Activated effector memory CD4-positive, alpha-beta T cell treated with Interleukin-2 at 50 U/mL for 16 hours (primary cell): ENCODE measurements at places on chromosomes 4 and X.
A peak's percentile ranks its signal among the peaks of the same experiment; 100 is the strongest.

- DNase-seq = no peak
Observed at GRCh38 chrX:123871309-123871708, 11.5 kb downstream of the XIAP start.

- DNase-seq = no peak
Observed at GRCh38 chrX:108224218-108224617, 132.6 kb downstream of the ATG4A start.

DNA sequence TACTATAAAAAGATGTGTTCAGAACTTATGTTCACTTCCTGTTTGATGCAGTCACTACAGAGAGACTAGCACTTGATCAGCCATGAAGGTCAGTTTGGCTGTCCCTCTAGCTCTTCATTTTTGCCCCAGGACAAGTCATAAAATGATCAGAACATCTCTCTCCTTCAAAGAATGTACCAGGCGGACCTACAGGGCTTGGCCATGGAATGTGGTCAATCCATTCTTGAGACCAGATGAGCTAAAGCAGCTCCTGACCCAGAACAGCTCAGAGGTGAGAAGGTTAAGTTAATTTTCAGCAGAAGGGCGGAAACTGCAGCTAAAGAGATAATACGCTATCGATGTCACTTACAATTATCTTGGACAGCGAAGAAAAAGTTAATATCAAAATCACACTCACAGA, 49.2 kb upstream of the TAB3 start:
- no peak for DNase-seq

DNA sequence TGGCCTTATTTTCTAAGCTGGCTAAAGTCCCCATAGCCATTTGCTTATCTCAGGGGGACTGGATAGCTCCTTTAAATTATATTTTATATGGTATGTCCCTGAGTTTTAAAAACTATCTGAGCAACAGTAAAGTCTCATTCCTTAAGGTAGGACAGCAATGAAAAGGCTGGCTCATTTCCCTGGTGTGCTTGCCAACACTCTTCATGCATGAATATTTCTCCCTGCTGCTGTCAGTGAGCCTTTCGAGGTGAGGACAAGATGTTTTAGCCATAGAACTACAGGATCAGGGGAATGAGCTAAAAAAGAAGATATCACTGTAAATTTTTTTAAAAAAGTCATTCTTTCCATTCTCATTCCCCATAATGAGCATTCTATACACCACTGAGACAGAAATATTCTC, 427.3 kb upstream of the FAM241A start:
- no peak for DNase-seq

DNA sequence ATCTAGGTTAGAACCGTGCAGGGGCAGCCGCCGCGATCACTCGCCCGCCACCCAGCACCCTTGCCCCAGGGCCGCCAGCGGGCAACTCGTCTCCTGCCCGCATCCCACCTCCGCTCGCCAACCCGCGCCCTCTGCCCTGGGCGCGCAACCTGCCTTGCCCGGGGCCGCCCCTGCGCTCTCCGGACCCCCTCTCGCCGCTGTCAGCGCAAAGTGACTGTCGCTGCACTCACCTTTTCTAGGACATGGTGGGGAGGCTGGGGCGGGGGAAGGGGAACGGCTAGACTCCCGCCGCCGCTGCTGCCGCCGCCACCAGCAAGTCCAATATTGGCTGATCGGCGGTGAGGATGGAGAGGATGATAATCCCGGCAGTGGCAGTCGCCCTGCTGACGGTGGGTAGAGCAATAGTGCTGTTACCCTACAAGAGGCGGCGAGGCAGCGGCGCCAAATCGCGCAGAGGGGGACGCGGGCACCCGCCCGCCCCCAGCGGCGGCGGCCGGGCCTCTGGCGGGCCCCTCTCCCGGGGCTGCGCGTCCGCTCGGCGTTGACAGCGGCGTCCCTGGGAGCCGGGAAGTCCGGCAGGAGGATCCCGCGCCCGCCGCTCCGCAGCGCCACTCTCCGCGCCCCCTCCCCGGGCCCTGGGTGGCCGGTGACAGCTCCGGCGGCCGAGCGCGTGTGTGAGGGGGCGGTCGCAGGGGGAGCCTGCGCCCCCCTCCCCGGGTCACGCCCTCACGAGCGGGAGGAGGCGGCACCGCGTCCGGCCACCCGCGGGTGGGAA, 2.3 kb upstream of the NR3C2 start:
- peak; percentile 44 for DNase-seq

GRCh38 chrX:10213716-10214115, 56.9 kb downstream of the CLCN4 start:
- no peak for DNase-seq

DNA sequence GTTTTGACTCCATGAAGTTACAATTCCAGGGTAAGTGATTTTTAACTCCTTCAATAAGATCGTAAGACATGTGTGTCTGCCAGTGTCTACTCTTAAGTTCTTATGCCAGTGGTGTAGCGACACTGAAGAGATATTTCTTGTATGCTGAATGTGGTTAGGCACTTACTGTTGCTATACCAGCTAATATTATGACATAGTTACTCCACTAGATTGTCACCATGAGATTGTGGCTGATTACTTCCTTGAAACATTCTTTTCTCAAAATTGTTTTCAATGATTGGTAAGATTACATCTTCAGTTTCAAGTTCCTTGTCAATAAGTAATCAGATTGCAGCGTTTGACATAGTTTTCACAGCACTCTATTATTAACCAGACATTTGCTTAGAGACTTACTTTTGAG, 60.6 kb upstream of the PAGE5 start:
- DNase-seq = no peak

GRCh38 chrX:72272868-72273267, 4.2 kb downstream of the RPS4X start:
- DNase-seq = no peak

DNA sequence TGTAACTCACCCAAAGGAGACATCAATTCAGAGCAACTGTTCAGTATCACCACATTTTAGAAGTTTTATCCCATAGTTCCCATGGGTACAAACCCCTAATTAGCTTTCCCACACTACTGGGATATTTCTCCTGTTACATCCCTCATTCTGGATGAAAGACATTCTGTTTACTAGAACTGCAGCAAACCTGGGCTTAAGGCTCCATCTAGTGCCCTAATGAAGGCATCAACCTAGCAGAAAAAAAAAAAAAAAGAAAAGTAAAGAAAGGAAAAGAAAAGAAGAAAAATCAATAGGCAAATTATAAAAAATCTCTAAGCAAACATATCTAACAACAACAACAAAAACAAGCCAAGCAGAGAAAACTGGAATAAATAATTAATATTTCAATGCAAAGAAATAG, 133.7 kb upstream of the CPXCR1 start:
- no peak for DNase-seq

DNA sequence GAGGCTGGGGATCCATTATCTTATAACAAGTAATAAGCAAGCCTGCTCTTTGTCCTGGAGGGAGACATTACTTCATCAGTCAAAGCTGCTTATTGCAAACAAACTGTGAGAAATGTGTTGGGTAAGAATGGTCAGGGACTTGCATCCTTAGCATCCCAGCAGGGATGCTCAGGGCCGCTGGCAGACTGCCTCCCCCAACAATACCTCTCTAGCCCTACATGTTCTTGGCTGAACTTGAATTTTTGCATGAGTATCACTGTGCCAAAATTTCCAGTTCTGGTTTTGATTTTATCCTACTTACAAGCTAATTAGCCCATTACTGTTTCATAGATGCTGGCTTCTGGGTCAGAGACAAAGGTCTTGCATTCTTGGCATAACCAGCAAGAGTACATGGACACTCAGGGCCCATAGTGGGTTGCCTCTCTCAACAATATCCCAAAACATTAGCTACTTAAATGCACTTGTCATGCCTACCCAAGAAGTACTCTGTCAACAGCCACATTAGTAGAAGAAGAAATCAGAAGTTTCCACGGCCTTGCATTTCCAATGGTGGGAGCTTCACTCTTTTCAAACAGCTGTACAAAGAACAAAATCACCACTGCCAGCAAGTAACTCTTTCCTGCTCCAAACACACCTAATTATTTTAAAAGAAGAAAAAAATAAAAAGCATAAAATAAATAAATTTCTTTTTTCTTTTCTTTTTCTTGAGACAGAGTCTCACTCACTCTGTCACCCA, 41.9 kb upstream of the NEUROG2 start:
- no peak for DNase-seq

DNA sequence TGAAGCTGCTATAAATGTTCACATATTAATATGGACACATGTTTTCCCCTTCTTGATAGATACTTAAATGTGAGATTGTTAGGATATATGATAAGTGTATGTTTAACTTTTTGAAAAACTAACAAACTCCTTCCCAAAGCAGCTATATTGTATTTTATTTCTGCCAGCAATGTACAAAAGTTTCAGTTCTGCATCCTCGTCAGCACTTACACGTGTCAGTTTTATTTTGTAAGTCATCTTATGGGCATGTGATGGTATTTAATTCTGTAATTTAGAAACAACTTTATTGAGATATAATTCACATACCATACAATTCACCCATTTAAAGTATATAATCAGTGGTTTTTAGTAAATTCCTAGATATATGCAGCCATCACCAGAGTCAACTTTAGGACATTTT, 31.6 kb downstream of the RAPGEF2 start:
- DNase-seq = no peak

GRCh38 chr4:79854856-79855502, 218.1 kb downstream of the ANTXR2 start:
- no peak for DNase-seq

DNA sequence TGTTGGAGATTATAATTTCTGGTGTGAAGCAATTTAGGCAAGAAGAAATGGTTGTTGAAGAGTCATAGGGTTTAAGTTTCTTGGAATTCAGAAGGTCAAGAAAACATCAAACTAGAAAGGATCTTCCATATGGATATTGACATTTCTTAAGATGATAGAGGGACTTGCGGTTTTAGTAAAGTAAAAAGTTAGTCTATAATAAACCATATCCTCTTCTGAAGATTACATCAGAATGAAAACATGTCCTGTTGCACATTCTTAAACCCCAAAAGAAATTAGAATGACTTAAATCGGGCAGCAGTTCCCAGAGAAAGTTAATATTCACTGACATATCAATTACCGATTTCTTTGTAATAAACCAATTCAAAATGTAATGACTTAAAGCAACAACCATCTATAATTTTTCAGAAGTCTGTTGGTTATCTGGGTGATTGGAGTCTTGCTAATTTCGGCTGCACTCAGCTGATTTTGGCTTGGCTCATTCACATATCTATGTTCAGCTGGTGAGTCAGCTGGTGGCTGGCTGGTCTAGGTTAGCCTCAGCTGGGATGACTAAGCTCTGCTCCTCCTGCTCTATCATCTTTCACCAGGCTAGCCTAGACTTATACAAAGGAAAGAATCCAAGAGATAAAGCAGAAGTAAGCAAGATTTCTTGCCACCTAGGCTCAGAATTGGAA, 24.4 kb upstream of the DYNLT3 start:
- DNase-seq = no peak

DNA sequence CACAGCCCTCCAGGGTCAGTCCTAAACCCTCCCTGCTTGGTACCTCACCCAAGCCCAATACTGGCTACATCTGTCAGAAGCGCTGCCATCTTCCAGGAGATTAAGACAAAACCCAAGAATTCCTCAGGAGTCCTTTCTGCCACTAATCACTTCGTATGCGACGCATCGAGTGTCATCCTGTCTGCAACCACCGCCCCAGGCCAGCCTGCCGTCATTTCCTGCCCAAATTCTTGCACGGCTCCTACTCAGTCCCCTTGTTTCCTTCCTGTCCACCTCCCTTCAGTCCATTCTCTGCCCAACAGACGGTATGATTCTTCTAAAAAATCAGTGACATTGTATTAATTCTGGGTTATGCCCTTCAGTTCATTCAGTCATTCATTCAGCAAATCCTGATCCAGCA, 113.6 kb downstream of the NFKB1 start:
- peak; percentile 36 for DNase-seq

GRCh38 chrX:123291623-123292022, 107.5 kb downstream of the GRIA3 start:
- DNase-seq = no peak

DNA sequence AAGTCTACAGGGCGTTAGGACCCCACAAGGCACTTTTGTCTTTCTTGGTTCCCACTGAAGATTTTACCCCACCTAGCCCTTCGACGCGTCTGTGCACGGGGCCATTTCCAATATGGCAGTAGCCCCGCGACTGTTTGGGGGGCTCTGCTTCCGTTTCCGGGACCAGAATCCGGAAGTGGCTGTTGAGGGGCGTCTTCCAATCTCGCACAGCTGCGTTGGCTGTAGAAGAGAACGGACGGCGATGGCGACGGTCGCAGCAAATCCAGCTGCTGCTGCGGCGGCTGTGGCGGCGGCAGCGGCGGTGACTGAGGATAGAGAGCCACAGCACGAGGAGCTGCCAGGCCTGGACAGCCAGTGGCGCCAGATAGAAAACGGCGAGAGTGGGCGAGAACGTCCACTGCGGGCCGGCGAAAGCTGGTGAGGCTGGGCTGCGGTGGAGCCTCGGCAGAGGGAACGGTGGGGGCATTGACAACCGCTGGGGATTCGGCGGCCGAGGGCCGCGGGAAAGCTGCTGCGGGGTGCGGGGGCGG, at the start of gene USP11:
USP11 (plus strand) TSS at position 207 of the 530 bp plus-strand sequence; CDS start at position 242, 35 bp downstream.
- DNase-seq = peak; percentile 20

DNA sequence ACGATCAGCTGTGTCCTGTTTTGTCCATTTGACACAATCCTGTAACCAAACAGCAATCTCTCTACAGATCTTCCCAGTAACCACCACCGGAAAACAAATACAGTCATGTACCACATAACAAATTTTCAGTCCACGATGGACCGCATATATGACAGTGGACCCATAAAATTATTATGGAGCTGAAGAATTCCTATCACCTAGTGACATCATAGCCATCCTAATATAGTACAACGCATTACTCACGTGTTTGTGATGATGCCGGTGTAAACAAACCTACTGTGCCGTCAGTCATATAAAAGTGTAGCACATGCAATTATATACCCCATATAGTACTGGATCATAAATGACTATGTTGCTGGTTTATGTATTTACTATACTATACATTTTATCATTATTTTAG, 133.7 kb upstream of the EDNRA start:
- no peak for DNase-seq
